Large intestine (tissue), 12 donors: ENCODE measurements at places on chromosomes 12 and 14.

DNA sequence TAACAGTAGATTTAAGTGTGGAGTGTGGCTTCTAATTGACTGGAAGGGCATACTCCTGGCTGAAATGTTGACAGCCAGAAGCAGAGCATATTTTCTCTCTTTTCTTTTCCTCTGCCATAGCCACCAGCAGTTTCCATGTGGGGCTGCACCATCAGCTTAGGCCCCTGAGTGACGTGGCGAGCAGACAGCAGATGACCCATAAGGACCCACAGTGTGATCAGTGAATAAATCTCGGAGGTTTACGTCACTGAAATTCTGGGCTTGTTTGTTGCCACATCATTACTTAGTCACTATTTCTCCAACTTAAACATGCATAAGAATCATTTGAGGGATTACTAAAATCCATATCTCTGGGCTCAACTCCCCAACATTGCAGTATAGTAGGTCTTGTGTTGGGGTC, 549.7 kb upstream of the TMEM132C start:
- DNase-seq: no peak

DNA sequence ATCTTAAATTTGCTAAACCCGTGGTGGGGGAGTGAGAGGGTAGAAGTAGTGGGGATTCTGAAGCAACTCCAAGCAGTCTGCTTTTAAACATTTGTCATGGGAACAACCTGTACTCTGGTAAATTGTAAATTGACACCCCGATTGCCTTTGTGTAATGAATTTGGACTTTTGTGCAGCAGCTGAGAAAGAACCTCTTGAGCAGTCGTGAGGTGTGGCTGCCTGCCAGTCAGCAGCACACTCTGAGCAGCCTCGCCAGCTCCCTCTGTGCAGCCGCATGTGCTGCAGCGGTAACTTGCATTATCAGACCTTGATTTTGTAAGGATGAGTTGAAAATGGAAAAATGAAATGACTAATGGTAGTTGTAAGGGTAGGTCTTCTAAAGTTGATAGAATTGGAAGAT, 74.3 kb downstream of the SUSD6 start:
- DNase-seq: peak; percentile 68

- DNase-seq: no peak
Observed at GRCh38 chr14:30584058-30584630, 25.2 kb downstream of the G2E3 start.

DNA sequence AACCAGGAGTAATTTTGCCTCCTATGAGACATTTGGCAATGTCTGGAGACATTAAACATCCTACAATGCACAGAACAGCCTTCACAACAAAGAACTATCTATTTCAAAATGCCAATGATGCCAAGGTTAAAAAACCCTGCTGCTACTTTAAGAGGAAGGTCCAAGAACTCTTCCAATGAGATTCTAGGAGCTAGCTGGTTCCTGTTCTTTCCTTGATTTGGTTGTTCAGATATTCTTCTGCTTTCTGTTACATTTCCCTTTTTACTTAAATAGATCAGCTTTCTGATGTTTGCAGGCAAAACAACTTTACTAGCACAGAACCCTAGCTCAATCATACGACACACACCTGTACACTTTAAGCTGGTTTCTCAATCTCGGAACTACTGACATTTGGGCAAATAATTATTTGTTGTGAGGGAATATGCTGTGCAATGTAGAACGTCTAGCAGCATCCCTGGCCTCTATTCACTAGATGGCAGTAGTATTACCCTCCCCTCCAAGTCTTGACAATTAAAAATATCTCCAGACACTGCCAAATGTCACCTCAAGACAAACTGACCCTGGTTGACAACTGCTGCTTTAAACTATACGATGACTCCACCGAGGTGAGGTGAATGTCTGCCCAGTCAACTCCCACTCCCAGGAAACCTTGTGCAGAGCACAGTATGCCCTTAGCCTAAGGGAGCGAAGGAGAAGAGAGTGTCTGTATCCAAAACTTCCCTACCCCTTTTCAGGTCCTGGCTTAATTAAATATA, 4.4 kb downstream of the BLTP3B start:
- no peak for DNase-seq

DNA sequence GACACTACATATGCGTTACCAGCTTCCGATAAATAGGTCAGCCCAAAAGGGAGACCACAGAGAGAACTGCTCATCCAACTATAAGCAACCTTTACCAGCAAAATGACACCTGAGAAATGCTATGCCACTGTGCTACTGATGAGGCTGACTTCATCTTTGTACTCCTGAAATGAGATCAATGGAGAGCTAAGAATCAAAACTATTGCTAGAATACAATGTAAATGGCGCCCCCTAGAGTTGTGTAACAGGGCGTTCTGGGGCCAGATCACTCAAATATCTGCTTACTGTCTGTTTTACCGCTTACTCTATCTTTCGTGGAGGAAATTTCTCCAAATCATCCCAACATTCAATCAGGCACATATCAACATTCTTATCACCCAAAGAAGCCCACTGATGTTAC, 4.6 kb downstream of the ZNF384 start:
- DNase-seq: no peak

GRCh38 chr14:69002069-69002468, 23.0 kb upstream of the ACTN1 start:
- DNase-seq: peak; percentile 57

- DNase-seq: peak; percentile 38
Observed at GRCh38 chr12:125340791-125341190, 275.6 kb downstream of the AACS start.

DNA sequence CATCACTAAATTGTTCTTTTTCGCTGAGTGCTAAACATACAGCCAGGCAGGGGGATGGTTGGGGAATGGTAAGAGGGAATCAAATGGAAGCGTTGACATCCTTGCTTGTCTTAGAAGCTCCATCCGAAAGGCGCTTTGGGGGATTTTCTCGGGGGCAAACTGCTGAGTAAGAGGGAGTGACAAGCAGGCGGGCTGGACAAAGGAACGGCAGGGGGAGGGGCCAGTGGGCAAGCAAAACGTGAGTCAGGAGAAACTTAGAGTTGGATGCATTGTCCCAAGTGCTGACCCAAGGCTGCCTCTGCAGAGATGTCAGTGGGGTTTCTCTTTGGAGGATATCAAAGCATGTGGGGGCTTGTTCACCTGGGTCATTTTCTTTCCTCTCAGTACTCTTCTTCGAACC, 480.5 kb downstream of the VRK1 start:
- DNase-seq: no peak

- no peak for DNase-seq
Observed at GRCh38 chr12:32482226-32482625, 82.9 kb downstream of the FGD4 start.

- DNase-seq: peak; percentile 84
Observed at GRCh38 chr12:130987151-130987931, 33.6 kb downstream of the ADGRD1 start.
